Left kidney (tissue), 8 donors: ENCODE measurements at places on chromosomes 3 and 15. TPM values are rescaled to one million over a fixed set of nuclear protein-coding genes. Genes with fewer than 3 reads are reported as not detected.

Gene GPR149
- polyA plus RNA-seq: not detected

Gene MAP2K5
- polyA plus RNA-seq: 23.6 TPM

Gene PDIA3
- 569 TPM for polyA plus RNA-seq

Gene GOLGA6L10
- 7.8 TPM for polyA plus RNA-seq

Gene CFAP20DC
- 5.4 TPM for polyA plus RNA-seq

Gene ITGB5
- 85.0 TPM for polyA plus RNA-seq

Gene SLC12A1
- 433 TPM for polyA plus RNA-seq

Gene KBTBD12
- 1.5 TPM for polyA plus RNA-seq

Gene LYZL4
- polyA plus RNA-seq: not detected

Gene COL7A1
- 21.6 TPM for polyA plus RNA-seq

Gene UBA7
- polyA plus RNA-seq: 40.7 TPM

Gene CTNNB1
- 550 TPM for polyA plus RNA-seq

Gene GHSR
- not detected for polyA plus RNA-seq

Gene ZPLD1
- polyA plus RNA-seq: 0.60 TPM

Gene CEP97
- polyA plus RNA-seq: 23.7 TPM
